Fibroblast of mammary gland (primary cell): ENCODE measurements at places on chromosomes 11 and 22.

DNA sequence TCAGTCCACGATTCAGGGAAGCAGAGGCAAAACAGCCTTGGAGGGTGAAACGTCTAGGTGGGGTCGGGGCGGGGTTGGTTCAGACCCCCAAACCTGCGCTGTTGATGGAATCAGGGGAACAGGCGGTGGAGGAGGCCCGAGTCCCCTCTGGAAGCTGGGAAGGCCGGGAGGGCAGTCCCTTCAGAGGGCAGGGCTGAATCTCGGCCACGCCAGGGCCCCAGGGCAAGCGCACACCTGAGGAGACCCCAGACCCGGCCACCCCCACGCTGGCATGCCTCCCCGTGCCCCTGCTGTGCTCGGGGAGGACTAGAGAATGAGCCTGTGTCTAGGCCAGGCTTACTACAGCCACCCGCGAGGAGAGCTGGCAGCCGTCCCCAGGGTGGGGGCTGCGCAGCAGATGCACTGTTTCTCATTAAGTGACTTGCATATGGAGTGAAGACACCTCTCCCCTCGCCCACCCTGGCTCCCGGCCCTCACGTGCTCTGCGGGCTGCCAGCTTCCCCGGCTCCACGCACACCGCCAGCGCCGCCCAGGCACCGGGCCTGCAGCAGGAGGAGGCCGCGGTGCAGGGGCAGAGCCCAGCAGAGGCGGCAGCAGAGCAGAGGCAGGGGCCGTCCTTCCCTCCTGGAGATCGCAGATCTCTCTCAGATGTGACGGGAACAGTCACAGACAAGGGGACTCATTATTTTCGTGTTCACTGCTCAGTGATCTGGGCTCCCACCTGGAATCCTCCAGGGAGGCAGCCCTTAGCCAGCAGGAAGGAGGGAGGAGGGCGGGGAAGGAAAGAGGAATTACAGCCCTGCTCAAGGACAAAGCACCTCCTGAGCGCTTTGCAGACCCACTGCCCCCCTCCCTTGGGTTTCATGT lies 47.1 kb upstream of the OPCML start:
- no peak for DNase-seq

- DNase-seq, result no peak
These were observed 314.2 kb downstream of the RAB38 start for GRCh38 chr11:87861030-87861429.

- peak; percentile 5 for DNase-seq
These were observed 72.7 kb upstream of the TTC12 start for GRCh38 chr11:113241636-113242054.

GRCh38 chr11:20754933-20755332 lies 85.5 kb downstream of the NELL1 start:
- no peak for DNase-seq

DNA sequence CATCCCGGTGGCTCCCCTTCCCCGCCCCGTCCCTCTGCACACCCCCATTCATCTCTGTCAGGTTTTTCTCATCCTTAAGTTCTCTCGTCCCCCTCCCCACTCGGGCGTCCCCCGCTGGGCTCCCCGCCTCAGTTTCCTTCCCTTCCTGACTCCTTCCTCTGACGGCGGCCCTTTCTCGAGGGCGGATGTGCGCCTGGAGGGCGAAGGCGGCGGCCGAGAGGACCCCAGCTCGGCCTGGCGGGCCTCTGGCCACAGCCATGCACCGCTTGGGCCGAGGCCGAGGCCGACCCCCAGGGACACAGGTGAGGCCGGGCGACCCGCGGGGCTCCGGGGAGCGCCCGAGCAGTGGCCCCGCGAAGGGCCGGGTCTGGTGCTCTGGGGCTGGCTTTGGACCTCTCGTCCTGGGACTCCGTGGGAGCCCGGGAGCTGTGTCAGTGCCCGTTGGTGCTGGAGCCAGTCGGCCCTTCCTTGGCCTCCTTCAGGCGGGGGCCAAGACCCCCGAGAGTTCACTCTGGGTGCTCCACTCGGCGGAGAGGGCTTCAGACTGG lies 2.9 kb downstream of the PHLDB1 start:
- DNase-seq, result no peak

- DNase-seq, result no peak
These were observed 192.5 kb upstream of the RAG2 start for GRCh38 chr11:36790526-36790925.

DNA sequence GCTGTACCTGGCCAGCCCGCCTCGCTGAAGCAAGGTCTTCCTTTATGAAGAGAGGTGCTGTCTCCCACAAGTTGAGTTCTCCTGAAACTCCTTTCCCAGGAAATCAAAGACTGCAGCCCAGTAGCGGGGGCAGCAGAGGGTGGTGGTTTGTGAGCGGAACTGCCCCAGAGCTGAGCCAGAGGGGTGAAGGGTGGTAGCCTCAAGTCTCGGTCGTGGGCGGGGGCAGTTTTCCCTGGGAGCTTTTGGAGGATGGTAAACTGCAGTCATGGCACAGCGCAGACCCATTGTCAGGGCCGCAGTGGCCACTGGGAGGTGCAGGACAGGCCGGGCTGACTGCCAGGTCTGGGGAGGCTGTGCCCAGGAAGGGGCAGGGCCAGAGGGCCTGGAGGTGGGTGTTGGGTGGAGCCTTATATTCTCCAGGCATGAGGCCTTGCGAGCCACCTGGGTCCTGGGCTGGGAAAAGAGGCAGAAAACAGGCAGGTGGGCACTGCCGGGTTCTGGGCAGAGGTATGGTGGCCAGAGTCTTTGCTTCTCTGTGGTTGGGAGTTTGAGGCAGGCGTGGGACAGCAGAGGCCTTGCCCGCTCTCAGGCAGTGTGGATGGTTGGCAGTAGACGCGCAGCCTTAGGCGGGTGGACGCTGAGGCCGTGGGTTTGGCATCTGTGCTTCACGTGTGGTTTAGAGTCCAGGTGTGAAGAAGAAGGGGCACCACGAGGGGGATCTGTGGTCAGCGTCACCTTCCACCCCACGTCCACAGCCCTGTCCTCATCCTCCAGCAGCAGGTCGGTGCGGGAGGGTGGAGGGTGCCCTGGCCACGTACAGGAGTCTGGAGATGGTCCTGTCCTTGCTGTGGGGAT lies 1176.4 kb downstream of the BRD1 start:
- no peak for DNase-seq

DNA sequence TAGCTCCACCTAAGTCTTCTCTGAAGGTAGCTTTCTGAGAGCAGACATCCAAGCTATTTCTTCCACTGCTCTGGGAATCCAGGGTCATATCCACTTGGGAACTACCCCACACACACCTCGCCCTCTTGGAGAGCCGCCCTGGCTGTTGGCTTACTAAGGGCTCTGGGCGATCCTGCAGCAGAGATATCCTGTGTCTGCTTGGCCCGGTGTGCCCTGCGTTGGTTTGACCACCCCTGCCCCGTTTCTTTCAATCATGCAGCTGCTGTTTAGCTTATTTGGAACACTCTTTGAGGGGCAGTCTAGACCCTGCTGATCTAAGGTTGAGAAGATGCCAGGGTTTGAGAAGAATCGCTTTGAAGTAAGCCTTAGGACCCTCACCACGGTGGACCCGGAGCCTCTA lies 17.4 kb upstream of the SCUBE1 start:
- no peak for DNase-seq

- DNase-seq, result no peak
These were observed 51.4 kb upstream of the RASD2 start for GRCh38 chr22:35489239-35489638.
